ENCODE measurements at places on chromosomes 3 and 15. TPM values are rescaled to one million over a fixed set of nuclear protein-coding genes. Genes with fewer than 3 reads are reported as not detected.

CYP19A1 gene
- 0.18 TPM for total RNA-seq

SPSB4 gene
- total RNA-seq: not detected

LSMEM2 gene
- total RNA-seq: not detected

LINGO1 gene
- 2.7 TPM for total RNA-seq

SERP1 gene
- total RNA-seq: 190 TPM

MEIS2 gene
- total RNA-seq: 59.9 TPM

CFAP20DC gene
- total RNA-seq: 4.5 TPM

CLDN18 gene
- not detected for total RNA-seq
